ENCODE measurements at places on chromosomes 12 and 14.

DNA sequence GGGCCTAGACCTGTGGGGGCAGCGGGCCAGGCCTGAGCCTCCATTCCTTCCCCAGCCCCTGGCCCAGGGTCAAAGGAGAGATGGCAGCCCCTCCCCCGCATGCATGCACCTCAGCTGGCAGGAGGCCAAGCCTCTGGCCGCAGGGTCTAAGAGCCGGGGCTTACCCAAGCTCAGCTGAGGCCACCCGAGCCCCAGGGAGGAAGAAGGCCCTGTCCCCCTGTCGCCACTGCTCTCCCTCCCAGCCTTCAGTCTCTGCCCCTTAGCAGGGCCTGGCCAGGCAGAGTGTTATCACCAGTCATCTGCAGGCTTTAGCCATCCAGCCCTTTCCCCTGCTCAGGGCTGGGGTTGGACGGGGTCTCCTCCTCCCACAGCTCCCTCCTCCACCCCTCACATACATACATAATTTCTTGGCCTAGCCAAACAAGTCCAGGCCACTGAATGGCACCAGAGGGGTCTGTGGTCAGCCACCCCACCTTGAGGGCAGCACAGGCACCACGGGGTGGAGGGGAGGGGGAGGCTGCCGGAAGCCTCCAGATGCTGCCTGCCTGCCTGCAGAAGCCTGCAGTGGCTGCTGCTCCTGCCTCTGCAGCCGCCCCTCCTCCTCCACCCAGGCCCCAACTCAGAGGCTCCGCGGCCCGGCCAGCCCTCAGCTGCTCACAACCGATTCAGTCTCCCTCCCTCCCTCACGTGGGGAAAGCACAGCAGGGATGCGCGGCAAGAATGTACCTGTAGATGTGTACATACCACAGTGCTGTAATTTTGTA lies 22.8 kb downstream of the RAB35 start:
- DNase-seq, result peak; percentile 78

DNA sequence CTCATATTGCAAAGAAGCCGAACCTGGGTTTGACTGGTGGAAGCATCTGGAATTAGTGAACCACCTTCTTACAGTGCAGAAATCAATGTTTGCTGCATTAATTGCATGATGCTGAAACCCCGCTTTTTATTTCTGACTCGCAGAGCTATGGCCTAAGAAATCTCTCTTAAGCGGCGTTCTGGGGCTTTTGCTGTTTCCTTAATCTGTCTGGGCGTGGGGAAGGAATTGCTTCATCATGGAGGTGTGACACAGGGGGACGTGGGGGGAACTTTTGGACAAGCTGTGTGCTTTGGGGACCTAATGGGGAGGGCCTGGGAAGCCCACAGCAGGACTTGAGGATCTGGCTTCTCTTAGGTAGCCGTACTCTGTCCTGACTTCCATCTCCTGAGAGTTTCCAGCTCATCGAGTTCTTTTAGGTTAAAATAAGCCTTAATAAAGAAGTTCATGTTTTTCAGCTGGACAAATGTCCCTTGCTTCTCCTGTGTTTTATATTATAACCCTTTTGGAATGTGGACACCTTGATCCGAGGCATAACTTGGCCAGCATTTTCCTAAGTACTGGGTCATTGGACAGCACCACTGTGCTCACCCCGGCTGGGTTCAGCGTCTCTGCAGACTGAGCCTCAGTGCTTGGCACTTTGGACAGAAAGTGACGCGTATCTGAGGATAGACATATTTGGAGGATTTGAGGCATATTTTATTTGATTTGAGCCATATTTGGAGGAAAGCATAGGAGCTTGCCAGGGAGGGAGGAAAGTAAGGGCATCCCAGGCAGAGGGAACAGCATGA lies 192.1 kb upstream of the MYL2 start:
- DNase-seq, result no peak

DNA sequence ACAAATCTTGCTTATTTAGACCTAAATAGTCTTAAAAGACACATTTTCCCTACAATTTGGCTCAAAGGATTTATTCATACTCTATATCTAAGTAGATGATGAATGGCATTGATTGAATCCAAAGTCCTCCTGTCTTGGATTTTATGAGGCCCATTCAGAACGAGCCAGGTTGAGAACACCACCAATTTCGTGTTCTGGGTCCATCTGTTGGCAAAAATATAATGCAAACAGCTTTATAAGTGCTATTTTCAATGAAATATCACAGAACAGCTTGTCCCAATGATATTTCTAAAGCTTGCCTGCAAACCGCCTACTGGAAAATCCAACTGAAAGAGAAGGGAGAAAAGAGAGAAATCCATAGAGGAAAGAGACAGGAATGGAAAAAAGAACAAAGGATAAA lies 204.8 kb upstream of the GARIN6 start:
- DNase-seq, result no peak

GRCh38 chr14:100221533-100222223 lies 17.3 kb upstream of the YY1 start:
- peak; percentile 71 for DNase-seq

DNA sequence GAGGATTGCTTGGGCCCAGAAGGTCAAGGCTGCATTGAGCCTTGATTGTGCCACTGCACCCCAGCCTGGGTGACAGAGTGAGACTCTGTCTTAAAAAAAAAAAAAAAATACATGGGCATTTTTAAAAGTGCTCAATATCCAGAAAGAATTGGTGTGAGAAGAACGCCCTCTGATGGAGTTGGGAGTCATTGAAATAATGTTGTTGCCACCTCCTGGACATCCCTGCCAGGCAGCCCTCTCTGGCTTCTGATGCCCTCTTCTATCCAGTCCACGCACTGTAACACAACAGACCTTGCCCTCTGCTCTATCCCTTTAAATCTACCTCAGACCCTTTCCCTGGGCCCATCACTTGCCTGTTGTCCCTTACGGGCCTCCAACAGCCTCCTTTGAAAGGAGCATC lies 4.9 kb downstream of the PTGDR start:
- DNase-seq, result no peak

DNA sequence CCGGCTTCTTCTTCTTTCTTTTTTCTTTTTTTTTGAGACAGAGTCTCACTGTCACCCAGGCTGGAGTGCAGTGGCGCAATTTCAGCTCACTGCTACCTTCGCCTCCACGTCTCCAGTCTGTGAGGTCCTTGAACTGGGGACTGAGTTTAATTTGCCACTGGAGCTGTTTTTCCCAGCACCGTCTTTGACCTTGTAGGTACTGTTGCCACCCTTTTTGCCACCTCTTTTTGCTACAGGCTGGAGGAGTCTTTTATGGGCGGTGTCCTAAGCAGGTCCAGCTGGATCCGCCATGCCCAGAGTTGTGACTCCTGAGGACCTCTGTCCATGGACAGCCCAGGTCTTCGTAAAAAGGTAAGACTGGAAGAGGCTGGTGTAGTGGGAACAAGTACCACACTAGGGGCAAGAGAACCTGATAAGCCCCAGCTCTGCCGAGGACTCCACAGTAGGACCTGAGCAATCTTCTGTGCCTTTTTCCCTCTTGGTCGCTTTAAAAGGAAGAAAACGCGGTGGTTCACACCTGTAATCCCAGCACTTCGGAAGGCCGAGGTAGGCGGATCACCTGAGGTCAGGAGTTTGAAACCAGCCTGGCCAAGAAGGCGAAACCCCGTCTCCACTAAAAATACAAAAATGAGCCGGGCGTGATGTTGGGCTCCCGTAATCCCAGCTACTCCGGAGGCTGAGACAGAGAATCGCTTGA lies 946 bp downstream of the RNU4-2 start:
- peak; percentile 28 for DNase-seq

- DNase-seq, result no peak
Measured at GRCh38 chr12:70960484-70960883, 39.9 kb upstream of the PTPRR start.

GRCh38 chr14:53149668-53150316 lies 3.3 kb downstream of the DDHD1 start:
- no peak for DNase-seq

DNA sequence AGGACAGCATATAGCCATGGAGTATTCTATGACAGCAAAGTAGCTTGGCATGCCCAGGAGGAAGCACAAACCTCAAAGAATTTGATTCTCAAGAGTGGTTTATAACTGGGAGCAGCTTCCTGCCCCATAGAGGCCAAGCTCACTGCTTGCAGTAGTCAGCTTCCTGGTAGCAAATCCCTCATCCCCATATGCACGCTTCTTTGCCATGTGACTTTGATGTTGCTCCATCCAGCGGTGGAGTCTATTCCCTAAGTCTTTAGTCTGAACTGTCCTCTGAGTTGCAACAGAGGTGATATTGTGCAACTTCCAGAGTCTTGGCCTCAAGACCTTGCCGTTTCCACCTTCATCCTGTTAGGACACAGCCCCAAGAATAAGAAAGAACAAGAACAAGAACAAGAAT lies 996.8 kb upstream of the TMEM132C start:
- no peak for DNase-seq

- peak; percentile 50 for DNase-seq
Measured at GRCh38 chr12:99111600-99111999, 466.5 kb downstream of the APAF1 start.
